ENCODE measurements at places on chromosomes 7 and 10.

DNA sequence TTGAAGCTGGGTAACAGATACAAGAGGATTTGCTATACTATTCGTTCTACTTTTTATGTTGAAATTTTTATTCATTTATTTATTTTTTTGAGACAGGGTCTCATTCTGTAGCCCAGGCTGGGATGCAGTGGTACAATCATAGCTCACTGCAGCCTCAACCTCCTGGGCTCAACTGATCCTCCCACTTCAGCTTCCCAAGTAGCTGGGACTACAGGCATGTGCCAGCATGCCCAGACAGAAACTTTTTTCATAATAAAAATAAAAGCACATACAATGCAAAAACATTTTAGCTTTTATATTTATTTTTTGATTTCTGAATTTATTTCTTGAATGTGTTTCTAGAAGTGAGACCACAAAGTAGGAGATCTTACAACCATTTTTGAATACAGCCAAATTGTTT lies 71.2 kb downstream of the FANK1 start:
- no peak for DNase-seq

GRCh38 chr7:86664486-86664885 lies 20.8 kb downstream of the GRM3 start:
- no peak for DNase-seq

DNA sequence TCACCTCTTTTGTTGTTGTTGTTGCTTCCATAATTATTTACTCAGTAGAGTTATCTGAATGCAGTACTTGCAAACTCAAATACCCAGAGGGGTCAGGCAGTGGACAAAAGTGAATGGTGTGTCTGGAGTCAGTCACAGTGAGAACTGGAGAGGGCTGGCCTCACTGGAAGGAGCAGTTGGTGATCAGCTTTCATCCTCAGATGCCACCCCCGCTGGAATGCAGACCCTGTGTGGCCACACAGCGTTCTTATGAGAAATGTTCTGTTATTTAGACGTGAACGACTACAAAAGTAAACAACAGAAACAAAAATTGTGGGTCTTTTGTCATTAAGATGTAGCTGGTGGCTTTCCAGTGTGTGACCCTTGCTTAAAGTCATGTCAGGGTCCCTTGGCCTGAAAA lies 29.6 kb upstream of the VPS41 start:
- no peak for DNase-seq

DNA sequence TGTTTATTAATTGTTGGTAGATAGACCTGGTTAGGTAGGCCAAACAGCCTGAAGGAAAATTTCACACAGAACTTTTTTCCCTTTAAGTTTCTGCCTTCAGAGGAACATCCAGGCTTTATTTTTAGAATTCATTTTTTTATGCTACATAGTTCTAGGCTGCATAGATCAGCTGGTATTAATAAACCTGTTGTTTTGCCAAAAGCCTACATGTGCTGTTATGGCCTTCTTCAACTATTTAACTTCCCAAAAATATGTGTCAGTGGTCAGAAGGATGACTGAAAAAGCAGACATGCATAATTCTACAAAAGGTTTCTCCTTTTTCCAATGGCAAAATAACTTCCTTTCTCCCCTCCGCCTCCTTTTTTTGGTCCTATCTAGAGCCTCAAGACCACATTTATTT lies 303.0 kb upstream of the DKK1 start:
- DNase-seq, result no peak

- DNase-seq, result no peak
Observed at GRCh38 chr10:91191584-91191919, 28.9 kb upstream of the PCGF5 start.

- no peak for DNase-seq
Observed at GRCh38 chr10:132383751-132384196, 13.2 kb upstream of the PWWP2B start.

- DNase-seq, result no peak
Observed at GRCh38 chr10:100364735-100365391, 17.8 kb downstream of the SCD start.

DNA sequence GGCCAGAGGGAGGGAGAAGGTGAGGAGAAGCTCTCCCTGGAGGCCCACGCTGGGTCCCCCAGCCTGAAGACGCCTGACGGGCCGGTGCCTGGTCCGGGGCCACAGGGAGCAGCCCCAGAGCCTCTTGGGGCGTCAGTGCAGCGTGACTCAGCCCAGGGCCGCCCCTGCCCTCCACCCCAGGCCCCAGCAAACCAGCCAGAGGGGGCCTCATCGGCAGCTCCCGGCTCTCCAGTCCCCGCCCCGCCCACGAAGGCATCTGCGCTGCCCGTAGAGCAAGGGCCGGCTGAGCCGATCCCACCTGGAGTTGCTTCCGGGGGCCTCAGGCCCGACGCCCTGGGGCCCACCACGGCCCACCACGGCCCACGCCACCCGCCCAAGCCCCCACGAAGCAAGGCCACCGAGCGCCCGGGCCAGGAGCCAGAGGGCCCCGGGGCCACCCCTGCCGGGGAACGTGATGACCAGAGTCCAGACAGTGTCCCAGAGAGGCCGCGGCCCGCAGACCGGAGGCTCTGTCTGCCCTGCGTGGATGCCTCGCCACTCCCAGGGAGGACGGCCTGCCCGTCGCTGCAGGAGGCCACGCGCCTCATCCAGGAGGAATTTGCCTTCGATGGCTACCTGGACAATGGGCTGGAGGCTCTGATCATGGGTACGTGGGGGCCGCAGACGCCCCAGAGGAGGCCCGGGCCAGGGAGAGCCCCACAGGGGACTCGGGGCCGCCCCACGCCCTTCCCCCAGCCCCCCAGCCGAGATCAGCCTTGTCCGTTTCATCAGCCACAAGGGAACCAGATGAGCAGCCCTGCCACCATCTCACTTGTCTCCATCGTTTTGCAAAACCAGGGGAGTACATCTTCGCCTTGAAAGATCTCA lies 31.2 kb upstream of the UTF1 start:
- no peak for DNase-seq

DNA sequence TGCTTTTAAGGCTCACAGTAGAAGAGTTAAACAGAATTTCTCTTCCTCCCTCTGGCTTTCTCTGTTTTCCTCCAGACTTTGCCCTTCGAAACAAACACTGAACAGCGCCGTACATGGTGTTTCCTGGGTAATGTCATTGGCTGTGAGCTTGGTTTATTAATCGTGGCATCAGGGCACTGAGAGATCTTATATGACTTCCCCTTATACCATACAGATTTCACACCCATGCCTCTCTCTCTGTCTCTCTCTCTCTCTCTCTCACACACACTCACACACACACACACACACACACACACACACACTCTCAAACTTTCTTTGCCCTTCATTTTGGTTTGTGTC lies 195.5 kb downstream of the CREB5 start:
- no peak for DNase-seq

DNA sequence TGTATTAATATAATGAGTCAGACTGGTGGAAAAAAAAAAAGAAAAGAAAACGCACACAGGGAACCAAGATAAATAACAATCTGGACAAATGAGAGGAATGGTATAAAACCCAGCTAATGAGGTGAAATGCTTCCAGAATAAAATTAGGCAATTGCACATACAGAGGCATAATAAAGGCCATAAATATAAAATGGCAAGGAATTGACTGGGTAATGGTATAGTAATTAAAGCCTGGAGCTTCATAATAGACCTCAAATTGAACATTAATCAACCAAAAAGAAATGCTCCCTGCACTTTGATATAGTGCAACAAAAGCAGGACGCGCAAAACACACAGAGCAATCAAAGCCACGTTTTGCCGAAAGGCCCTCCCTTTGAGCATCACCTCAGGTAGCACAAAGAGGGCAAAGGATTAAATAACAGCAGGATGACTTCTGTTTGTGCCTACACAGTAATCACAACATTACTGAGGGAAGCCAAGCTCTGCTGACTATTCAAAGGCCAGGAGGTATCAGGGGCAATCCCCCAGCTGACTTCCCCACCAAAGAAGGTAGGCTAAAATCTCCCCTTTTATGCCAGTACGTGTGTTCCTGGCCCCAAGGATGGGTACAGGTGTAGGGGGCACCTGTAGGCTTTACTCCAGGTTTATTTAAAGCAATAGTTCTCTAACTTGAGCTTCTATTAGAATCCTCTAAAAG lies 343.7 kb downstream of the ELMO1 start:
- DNase-seq, result no peak

DNA sequence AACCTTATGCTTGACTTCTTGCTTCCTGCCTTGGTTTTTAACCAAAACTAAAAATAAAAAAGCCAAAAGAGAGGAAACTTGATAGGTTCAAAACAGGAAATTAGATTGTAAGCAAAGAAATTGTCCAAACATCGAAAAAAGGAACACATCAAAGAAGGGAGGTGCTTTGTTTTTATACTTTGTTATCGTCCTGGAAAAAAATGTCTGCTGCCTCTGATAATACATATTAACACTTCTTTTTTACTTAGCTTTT lies 286.6 kb upstream of the C7orf33 start:
- no peak for DNase-seq

DNA sequence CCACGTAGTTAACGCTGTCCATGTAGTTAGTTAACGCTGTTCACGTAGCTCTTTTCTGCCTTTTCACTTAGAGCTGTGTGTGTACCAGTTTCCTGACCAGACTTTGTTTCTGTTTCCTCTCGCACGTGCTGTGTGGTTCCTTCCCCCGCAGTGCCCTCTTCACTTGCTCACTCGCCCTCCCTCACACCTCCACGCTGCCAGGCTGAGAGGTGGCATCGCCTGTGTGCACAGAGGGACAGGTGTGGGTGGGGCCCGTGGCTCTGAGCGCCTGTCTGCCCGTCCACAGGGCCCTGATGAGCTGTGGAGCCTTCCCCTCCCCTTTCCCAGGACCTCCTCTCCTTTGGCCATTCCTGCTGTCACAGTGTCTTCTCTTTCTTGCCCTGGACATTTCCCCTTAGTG lies 30.6 kb downstream of the WDR37 start:
- DNase-seq, result no peak

DNA sequence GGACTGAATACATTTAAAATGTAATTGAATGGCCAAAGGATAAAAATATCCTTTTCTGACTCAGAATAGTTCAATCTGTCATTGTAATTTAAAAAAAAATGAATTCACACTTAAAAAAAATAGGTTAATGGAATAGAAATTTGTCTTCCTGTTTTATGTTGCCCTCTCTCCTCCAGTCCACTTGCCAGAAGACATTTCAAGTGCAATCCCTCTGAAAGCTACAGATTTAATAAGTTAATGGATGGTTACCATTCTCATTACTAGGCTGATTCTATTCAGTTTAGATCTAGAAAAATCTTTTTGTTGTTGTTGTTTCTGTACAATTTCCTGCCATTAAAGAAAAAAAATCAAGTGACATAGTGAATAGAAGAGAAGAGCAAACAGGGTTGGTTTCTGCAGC lies 142.9 kb downstream of the SKAP2 start:
- no peak for DNase-seq

All from stimulated activated CD4-positive, alpha-beta T cell treated with anti-CD3 and anti-CD28 coated beads, Interleukin-4, amount 100 ng/mL, for 1 hour (primary cell).